SJSA1 (cell line): ENCODE measurements at places on chromosomes 4 and X. TPM values are rescaled to one million over a fixed set of nuclear protein-coding genes. Genes with fewer than 3 reads are reported as not detected.

Gene PAGE4
- not detected in 2 replicates for total RNA-seq

Gene ABLIM2
- total RNA-seq: 0.13 TPM in 1 of 2 replicates, not detected in the other

Gene FAT4
- total RNA-seq: 37.1 and 54.4 TPM in 2 replicates

Gene FAM236D
- total RNA-seq: not detected in 2 replicates

Gene IL15
- total RNA-seq: 6.4 and 8.9 TPM in 2 replicates

Gene TREX2
- total RNA-seq: 0.39 TPM in 1 of 2 replicates, not detected in the other

DNA sequence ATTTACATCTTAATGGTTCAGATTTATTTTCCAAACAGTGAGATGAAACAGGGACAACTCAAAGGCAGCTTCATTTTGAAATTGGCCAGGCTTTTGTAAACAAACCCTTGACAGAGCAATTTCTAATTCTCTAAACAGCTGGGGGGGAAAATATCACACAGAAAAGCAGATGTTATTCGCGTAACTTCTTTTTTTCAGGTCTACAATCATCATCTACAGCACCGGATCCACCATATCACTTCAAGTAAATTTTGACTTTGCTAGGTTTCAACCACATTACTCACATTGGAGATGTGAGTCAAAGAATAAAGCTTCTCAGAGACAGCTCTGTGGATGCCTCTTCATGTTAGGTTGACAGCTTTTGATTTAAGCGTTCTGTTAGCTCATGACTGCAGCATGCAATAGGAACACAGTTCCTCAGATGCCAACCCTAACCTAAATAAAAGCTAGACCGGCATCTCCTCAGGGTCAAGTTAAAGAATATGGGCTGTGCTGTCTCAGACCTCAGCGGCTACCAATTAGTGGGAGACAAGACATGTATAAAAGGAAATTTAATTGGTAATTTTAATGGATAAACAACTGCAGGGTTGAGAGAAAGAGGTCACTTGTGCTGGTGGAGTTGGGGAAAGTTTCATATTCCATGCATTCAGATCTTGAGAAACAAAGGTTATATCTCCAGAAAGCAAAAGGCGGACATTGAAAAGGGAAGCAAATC lies 26.8 kb downstream of the AMELX start:
- no peak for DNase-seq

GRCh38 chr4:89482251-89482650 lies 174.7 kb upstream of the GPRIN3 start:
- no peak for DNase-seq

- no peak for DNase-seq
Observed at GRCh38 chrX:13235930-13236329, 83.9 kb downstream of the ATXN3L start.

GRCh38 chr4:118221227-118221800 lies 131.5 kb downstream of the PRSS12 start:
- no peak for DNase-seq

DNA sequence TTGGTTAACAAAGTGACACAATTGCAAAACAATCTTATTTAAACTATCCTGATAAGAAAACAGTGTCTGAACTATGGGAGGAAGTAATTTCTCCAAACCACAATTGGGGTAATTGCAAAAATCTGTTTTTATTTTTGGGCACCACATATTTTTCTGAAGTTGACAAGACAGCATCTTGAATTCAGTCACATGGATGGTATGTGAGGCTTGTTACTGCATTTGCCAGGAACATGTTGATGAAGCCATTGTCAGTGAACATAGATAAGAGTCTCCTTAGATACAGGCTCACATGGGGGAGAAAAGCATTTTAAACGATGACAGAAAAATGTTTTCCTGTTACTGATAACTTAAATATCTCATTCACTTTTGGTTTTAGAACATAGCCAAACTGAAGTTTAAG lies 5.5 kb upstream of the USP53 start:
- DNase-seq: peak; percentile 23

GRCh38 chr4:47577779-47578553 lies 92.9 kb downstream of the ATP10D start:
- no peak for DNase-seq

DNA sequence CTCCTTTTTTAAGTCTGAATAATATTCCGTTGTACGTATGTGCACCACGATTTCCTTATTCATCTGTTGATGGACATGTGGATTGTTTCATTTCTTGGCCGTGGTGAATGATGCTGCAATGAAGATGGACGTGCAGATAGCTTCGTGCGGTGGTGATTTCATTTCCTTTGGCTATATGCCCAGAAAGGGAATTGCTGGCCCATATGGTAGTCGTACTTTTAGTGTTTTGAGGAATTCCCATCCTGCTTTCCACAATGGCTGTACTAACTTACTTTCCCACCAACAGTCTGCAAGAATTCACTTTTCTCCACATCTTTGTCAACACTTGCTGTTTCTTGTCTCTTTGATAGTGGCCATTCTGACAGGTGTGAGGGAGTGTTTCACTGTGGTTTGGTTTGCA lies 12.8 kb downstream of the ZFP42 start:
- DNase-seq: peak; percentile 12

DNA sequence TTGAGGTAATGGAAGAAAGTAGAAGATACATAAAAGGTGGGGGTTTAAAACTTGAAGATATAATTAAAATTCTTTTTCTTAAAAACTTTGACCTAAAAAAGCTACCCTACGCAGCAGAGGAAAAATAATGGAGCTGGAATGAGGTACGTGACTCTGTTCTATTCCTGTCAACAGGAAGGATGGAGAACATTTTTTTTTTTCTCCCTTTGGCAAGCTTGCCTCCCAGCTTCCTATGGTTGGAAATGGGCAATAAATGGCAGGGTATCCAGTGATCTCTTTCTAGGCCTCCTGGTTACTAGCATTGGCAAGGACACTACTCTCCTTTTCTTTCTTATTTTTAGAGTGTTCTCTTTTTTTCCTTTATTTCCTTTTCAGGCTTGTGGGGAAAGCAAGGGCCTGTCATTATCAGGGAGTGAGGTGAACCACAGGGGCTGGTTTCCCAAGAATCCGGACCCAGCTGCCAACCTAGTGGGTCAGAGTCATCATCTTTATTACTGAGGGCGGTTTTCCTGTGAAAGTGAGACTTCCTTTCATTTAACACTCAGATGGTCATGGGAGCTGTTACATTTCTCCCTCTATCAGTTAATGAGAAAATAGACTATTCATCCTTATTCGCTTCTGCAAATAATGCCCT lies 224.6 kb downstream of the SPRY1 start:
- no peak for DNase-seq

DNA sequence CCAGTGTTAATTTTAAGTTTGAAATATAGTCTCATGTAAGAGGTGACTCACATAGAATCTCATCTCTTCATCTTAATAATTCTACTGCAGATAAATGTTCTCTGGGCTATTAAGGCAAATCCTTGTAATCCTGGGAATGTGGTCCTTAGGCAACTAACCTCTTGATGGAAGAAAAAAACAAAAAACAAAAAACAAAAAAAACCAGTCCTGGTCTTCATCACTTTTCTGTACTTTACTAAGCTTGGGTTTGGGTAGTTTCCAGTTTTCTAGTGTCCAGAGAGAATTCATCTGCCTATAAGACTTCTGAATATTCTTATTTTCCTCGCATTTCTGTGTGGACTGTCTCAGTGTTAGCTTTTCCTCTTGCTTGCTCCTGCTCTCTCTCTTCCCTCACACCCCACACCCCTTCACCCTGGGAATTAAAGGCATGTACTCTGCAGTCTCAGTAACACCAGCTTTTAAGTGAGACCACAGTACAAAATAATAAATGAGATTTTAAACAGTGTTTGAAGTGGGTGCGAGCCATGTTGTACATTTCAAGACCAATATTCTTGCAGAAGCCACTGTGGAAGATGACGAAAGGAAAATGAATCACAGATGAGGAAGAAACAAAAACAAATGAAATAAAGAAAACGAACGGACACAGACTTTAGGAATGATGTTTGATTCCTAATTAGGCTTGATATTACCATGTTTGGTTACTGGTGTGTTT lies 51.7 kb downstream of the HAND2 start:
- no peak for DNase-seq

DNA sequence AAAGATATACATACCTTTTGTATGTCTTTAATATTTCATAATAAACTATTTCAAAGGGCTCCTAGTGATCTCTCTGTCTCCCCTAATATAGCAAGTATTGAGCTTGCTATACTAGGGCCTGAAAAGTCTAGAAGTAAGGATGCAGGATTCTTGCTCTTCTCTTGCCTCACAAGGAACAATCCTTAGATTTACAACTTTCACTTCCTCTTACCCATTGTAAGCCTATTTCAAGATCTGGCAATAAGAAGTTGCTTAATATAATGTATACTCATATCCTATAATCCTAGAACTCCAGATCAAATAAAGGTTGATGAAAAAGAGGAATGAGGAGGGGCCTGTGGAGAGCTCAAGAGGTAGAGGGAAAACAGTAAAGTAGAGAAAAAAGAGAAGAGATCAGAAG lies 40.8 kb upstream of the CHRDL1 start:
- no peak for DNase-seq

DNA sequence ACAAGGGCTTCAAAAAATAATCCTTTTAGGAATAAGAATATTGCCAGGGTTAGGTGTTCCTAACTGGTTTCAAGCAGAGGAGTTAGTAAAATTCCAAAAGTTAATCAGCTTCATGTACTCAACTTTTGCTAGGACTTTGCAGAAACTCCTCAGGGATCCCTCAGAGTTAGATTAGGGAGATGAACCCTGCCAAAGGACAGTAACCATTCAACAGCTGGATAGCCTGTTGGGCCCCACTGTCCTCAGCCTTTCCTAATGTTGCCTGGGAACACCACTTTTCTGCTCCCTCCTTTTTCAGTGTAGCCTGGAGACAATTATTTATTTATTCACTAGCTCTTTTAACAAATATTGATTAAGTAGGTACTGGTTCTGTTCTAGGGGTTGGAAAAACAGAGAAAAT lies 53.8 kb downstream of the NFKB1 start:
- DNase-seq: no peak

- DNase-seq: no peak
Observed at GRCh38 chrX:1700757-1701156, 85.9 kb downstream of the ASMT start.

GRCh38 chr4:37803348-37803973 lies 23.0 kb upstream of the PGM2 start:
- DNase-seq: no peak

DNA sequence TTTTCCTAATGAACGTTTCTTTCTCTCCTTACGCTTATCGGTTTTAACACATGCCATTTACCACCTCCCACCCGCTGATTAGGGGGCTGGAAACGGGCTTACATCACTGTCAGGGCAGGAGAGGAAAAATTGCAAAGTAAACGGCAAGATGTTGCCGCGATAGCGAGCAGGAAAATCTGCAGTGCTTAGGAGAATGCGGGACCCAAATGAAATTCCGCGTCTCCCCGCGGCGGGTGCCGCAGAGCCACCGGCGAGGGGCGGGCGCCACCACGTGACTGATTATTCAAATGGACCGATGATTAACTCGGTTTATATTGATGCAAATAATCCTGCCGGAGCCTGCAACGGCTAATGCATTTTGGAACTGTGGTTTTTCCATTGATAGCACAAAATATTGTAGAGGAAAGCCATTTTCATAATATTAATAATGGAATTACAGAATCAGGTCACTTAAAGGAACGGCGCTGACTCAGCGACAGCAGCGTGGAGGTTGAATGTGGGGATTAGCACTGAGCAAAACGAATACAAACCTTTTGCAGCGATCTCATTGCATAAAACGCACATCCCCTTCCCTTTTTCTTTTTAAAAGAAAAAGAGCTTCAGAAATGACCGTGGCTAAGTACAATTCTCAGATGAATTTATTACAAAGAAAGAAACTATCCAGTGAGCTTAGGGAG lies 224.2 kb downstream of the STIM2 start:
- no peak for DNase-seq

DNA sequence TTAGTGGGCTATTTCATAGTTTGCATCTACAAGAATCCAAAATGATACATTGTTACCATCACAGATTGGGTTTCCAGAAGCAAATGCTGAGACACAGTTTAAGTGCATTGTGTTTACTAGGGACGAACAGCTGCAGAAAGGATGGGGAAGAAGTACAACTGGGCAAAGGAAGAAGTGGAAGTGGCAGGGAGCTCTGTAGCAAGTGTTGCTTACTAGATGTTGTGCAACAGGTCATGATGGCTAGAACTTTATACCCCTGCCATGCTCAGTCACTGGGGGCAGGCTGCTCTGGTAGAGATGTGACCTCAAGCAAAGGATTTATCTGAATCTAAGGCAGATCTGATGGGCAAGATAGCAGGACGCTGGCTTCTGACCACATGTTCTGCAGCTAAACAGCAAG lies 76.1 kb upstream of the EMCN start:
- DNase-seq: no peak

GRCh38 chr4:57080781-57081650 lies 29.2 kb downstream of the IGFBP7 start:
- DNase-seq: peak; percentile 93

DNA sequence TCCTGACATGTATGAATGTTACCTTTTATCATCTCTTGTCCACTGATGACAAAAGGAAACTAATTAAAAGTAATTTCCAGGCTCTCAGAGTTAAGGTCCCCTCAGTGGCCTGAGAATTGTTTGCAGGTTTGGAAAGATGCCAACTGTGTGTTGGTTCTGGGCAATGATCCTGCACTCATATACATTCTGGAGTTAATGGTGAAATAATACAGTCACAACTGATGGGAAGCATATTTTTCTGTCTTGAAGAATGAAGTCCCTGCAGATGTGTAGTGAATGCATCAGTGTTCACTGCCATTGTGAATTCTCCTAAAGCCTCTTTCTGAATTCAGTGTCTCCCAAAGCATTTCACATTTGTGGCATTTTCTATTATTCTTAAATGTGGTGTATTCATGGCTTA lies 238.1 kb upstream of the PPP1R2C start:
- DNase-seq: no peak

DNA sequence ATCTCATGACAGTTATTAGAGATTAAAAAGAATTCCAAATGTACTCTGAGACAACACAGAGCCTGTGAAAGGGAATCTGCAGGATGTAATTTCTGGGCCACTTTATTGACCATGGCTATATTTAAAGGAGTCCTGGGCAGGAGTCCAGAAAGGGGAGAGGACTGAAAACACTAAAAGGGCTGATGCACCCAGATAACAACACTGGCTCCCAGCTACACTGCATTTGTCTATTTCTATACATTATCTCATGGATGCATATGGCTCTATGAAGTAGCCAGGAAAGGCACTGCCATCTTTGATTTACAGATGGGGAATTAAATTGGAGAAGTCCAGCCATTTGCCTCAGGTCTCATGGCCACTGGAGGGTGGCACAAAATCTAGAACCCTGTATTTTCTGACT lies 56.0 kb downstream of the MED28 start:
- DNase-seq: no peak

DNA sequence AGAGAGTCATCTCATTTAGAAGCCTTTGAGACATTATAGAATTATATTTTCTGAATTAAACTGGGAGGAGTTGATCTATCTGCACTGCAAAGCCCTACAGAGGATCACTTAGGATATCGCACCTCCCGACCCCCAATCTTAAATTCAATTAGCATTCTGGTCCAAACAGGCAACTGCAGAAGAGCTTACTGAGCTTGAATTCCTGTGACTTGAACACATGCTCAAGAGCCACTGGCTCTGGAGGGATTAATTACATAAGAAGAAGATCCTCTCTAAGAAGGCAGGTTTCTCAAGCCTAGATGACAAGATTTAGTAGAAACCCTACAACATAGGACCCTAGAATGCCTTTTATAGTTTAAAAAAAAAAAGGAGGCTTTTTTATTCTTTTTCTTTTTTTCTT lies 548.9 kb downstream of the ARAP2 start:
- no peak for DNase-seq

GRCh38 chr4:153521999-153522801 lies 56.0 kb downstream of the TMEM131L start:
- no peak for DNase-seq
